Activated naive CD8-positive, alpha-beta T cell treated with anti-CD3 and anti-CD28 coated beads for 36 hours (primary cell): ENCODE measurements at places on chromosomes 6 and 20.
A peak's percentile ranks its signal among the peaks of the same experiment; 100 is the strongest.

GRCh38 chr20:51758978-51759544, 9.1 kb downstream of the ATP9A start:
- DNase-seq: no peak

- DNase-seq: no peak
Observed at GRCh38 chr6:122869437-122870024, 80.5 kb downstream of the SMPDL3A start.

- no peak for DNase-seq
Observed at GRCh38 chr6:159252955-159253508, 83.8 kb downstream of the FNDC1 start.

- DNase-seq: no peak
Observed at GRCh38 chr20:9758752-9759151, 80.1 kb downstream of the PAK5 start.

DNA sequence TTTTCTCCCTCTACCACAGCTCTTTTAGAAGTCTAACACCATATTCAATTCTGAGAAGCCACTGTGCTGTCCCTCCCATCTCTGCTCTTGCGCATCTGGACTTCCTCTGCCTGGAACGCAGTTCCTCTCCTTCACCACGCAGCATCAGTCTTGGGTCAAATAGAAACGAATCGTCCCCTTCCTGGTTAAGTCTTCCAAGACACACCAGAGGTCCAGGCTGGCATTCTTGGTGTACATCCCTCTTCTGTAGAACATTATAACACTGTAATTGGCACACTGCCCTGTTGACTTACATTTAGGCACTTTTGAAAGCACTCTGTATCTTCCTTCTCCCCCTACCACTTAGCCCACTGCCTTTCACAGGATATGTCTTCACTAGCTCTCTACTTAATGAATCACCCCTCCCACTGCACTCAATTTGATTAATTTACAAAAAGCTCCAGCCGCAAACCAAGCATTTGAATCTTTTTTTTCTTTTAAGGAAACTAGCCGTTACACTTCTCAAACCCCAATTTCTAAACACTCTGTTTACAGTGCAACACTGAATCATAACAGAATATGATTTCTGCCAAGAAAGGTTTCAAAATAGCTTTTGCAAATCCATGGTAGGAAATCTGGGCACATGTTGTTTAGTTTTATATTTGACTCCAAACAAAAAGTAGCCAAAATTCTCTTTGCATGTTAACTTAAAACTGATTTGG, 140.8 kb upstream of the CARMIL1 start:
- peak; percentile 73 for DNase-seq

GRCh38 chr20:23449421-23449820, 3.3 kb downstream of the CST11 start:
- no peak for DNase-seq
